NCI-H1092 (cell line): ENCODE measurements at places on chromosomes 1 and 21.

GRCh38 chr21:25464275-25464674 lies 143.0 kb downstream of the MRPL39 start:
- no peak for DNase-seq

- peak; percentile 77 for DNase-seq
Measured at GRCh38 chr1:193589597-193590040, 403.2 kb upstream of the B3GALT2 start.

- DNase-seq: no peak
Measured at GRCh38 chr1:90724361-90724760, 7.3 kb upstream of the BARHL2 start.

DNA sequence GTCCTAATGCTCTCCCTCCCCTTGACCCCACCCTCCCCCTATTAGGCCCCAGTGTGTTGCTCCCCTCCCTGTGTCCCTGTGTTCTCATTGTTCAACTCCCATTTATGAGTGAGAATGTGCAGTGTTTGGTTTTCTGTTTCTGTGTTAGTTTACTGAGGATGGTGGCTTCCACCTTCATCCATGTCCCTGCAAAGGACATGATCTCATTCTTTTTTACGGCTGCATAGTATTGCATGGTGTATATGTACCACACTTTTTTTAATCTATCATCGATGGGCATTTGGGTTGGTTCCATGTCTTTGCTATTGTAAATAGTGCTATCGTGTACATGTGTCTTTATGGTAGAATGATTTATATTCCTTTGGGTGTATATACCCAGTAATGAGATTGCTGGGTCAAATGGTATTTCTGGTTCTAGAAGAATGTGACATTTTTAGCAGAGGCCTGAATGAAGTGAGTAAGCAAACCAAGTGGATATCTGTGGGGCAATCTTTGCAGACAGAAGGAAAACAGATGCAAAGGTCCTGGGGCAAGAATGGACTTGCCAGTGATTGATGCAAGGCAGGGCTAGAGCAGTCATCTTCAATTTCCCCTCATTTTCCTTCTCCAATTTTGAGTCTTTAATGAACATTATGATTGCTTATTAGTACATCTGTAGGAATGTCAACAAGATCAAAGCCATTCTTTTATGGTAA lies 50.2 kb downstream of the UBE4B start:
- no peak for DNase-seq

- DNase-seq: no peak
Measured at GRCh38 chr21:33712022-33712803, 69.9 kb downstream of the ITSN1 start.
